Natural killer cell treated with Interleukin-12 subunit alpha and Interleukin-12 subunit beta and Interleukin-15 and Interleukin-18, amount 100 ng/mL, for 72 hours (primary cell): ENCODE measurements at places on chromosomes 4 and X. TPM values are rescaled to one million over a fixed set of nuclear protein-coding genes. Genes with fewer than 3 reads are reported as not detected.

DNA sequence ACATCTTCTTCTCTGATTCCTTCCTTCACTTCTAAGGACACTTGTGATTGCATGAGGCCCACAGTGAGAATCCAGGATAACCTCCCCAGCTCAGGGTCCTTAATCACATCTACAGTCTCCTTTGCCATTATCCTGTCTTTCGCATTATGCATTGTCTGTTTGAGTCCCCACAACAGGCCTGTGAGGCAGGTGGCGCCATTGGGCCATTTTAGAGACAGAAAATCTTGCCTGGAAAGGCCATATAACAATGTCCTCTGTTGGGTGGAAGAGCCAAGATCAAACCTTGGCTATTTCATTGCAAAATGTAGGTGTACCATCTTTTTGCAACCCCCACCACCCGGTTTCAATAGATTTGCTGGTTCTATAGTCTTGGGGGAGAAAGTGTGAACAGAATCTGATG, 11.8 kb upstream of the DCUN1D4 start:
- H3K36me3 ChIP-seq, result no peaks in the 10 kb centered on the region
- H3K27ac ChIP-seq, result no peak overlapping the region
- peaks cover 32% of the 10 kb centered on the region for H3K27me3 ChIP-seq
- no peak for DNase-seq
- no peak overlapping the region for H3K4me3 ChIP-seq

LPAR4 gene
- not detected for total RNA-seq

GRCh38 chr4:83320548-83320947, 14.1 kb downstream of the HPSE start:
- peaks cover 10% of the 10 kb centered on the region for H3K27me3 ChIP-seq
- H3K4me1 ChIP-seq, result peaks cover 8% of the 10 kb centered on the region
- DNase-seq, result peak; percentile 78
- peak overlapping the region; percentile 77 for H3K27ac ChIP-seq
- H3K4me3 ChIP-seq, result peak overlapping the region; percentile 62
- H3K36me3 ChIP-seq, result no peaks in the 10 kb centered on the region

GRCh38 chr4:128163177-128164117, 102.3 kb downstream of the LARP1B start:
- H3K27ac ChIP-seq, result no peak overlapping the region
- H3K4me3 ChIP-seq, result no peak overlapping the region
- no peak for DNase-seq
- no peaks in the 10 kb centered on the region for H3K27me3 ChIP-seq

NPNT gene
- total RNA-seq, result not detected

- H3K27ac ChIP-seq, result peak overlapping the region; percentile 82
- no peaks in the 10 kb centered on the region for H3K27me3 ChIP-seq
- no peak for DNase-seq
- H3K4me3 ChIP-seq, result peak overlapping the region; percentile 73
Observed at GRCh38 chr4:26299254-26299882, 21.4 kb upstream of the RBPJ start.

DCAF4L1 gene
- 0.90 TPM for total RNA-seq

ZBTB33 gene
- total RNA-seq, result 11.2 TPM

GRCh38 chrX:10904220-10904619, 206.9 kb upstream of the HCCS start:
- no peak overlapping the region for H3K4me3 ChIP-seq
- no peaks in the 10 kb centered on the region for H3K36me3 ChIP-seq

MUC7 gene
- not detected for total RNA-seq

DNA sequence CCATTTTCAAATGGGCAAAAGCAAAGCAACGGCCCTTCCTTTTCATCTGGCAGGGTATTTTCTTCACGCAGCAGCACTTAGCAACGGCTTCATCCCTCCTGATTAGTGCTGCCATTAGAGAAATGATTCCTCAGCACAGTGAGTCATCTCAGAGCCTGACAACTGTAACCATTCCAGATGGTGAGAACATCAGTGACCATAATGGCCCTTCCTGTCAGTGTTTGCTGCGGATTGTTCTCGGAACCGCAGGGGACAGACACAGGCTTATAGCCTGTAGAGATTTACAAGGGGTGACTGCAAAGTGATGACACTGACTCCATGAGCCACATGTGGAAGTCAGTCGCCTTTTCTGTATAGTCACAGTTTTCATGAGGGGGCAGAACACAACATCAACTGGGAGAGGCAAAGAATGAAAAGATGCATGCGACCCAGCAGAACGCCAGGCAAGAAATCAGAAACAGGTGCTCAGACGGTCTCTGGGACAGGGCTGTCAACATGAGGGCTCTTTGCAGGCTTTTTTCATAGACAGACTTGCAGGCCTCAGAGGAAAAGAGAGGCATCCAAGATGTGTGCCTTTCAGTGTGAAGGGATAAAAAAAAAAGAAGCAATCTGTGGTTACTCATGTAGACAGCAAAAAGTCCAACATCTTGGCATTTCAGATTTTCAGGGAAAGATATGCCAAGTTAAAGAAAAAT, 69.9 kb upstream of the FBXW7 start:
- H3K27ac ChIP-seq, result no peak overlapping the region
- no peak overlapping the region for H3K4me3 ChIP-seq
- DNase-seq, result no peak
- peaks cover 9% of the 10 kb centered on the region for H3K27me3 ChIP-seq
- no peaks in the 10 kb centered on the region for H3K36me3 ChIP-seq

DNA sequence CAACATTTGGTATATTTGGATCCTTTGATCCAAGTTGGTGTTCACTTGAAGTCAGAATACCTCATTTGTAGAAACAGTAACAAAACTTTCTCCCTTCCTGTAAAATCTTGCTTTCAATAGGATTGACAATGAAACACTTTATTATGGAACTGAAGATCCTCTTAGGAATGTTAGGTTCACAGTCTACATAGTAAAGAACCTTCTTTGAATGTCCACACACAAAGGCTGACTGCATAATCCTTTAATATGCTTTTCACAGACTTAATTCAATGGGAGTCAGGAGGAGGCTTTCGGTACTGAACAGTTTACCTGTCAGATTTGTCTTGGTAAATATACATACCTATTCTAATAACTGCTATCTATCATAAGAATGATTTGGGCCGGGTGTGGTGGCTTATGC, 188.5 kb downstream of the SPRY1 start:
- no peak for DNase-seq
- peaks cover 15% of the 10 kb centered on the region for H3K36me3 ChIP-seq
- H3K4me3 ChIP-seq, result no peak overlapping the region
- peaks cover 20% of the 10 kb centered on the region for H3K4me1 ChIP-seq
- H3K27ac ChIP-seq, result no peak overlapping the region
- no peaks in the 10 kb centered on the region for H3K27me3 ChIP-seq

- H3K4me1 ChIP-seq, result no peaks in the 10 kb centered on the region
- H3K27ac ChIP-seq, result no peak overlapping the region
- no peaks in the 10 kb centered on the region for H3K36me3 ChIP-seq
- H3K27me3 ChIP-seq, result no peaks in the 10 kb centered on the region
- DNase-seq, result no peak
Observed at GRCh38 chr4:81627590-81627989, 155.9 kb upstream of the RASGEF1B start.

RNF128 gene
- not detected for total RNA-seq

- no peak overlapping the region for H3K27ac ChIP-seq
- no peak overlapping the region for H3K4me3 ChIP-seq
- no peak for DNase-seq
- H3K27me3 ChIP-seq, result no peaks in the 10 kb centered on the region
- H3K36me3 ChIP-seq, result no peaks in the 10 kb centered on the region
Observed at GRCh38 chr4:184349283-184350039, 124.9 kb downstream of the IRF2 start.

- no peak overlapping the region for H3K4me3 ChIP-seq
- H3K36me3 ChIP-seq, result no peaks in the 10 kb centered on the region
- H3K4me1 ChIP-seq, result no peaks in the 10 kb centered on the region
- H3K27me3 ChIP-seq, result no peaks in the 10 kb centered on the region
- no peak overlapping the region for H3K27ac ChIP-seq
Observed at GRCh38 chrX:73855546-73855945, 292.5 kb downstream of the CHIC1 start.

REPS2 gene
- total RNA-seq, result 0.20 TPM

GRCh38 chrX:84336646-84337045, 148.6 kb upstream of the RPS6KA6 start:
- H3K4me1 ChIP-seq, result no peaks in the 10 kb centered on the region
- H3K36me3 ChIP-seq, result no peaks in the 10 kb centered on the region
- H3K27me3 ChIP-seq, result no peaks in the 10 kb centered on the region
- H3K27ac ChIP-seq, result no peak overlapping the region
- H3K4me3 ChIP-seq, result no peak overlapping the region

- H3K27me3 ChIP-seq, result peaks cover 38% of the 10 kb centered on the region
- no peak overlapping the region for H3K4me3 ChIP-seq
- no peaks in the 10 kb centered on the region for H3K36me3 ChIP-seq
- no peak overlapping the region for H3K27ac ChIP-seq
Observed at GRCh38 chr4:110396963-110397362, 79.0 kb upstream of the ENPEP start.

POF1B gene
- total RNA-seq, result not detected

DNA sequence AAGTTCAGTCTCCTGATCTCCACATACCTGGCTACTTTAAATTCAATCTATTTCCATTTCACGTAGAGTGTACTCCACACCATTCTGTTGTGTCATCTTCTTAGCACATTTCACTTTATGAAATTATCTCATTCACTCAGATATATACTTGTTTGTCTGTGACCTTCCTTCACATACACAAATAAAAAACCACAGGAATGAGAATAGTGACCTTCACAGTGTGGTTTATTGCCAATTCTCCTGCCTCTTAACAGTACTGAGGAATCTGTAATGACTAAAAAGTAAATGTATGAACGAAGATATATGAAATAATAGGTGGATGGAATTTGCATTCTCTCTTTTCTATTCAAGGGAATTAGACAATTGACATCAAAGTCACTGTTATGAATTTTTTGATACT, 183.9 kb upstream of the PCDH7 start:
- H3K36me3 ChIP-seq, result no peaks in the 10 kb centered on the region
- H3K4me1 ChIP-seq, result no peaks in the 10 kb centered on the region
- no peak overlapping the region for H3K27ac ChIP-seq
- no peaks in the 10 kb centered on the region for H3K27me3 ChIP-seq
- no peak for DNase-seq

GRCh38 chr4:186039697-186040096, 29.3 kb upstream of the TLR3 start:
- H3K36me3 ChIP-seq, result no peaks in the 10 kb centered on the region
- H3K4me1 ChIP-seq, result peaks cover 6% of the 10 kb centered on the region
- peaks cover 36% of the 10 kb centered on the region for H3K27me3 ChIP-seq
- H3K27ac ChIP-seq, result no peak overlapping the region

- no peaks in the 10 kb centered on the region for H3K27me3 ChIP-seq
- no peaks in the 10 kb centered on the region for H3K36me3 ChIP-seq
- H3K4me3 ChIP-seq, result peak within 1 kb of the TSS; percentile 85
- peak; percentile 65 for DNase-seq
- peak within 1 kb of the TSS; percentile 46 for H3K27ac ChIP-seq
Observed at GRCh38 chrX:107205770-107206696, at the start of the genes DNAAF6 and NUP62CL. TSS of gene DNAAF6 (plus strand) at chrX:107206611. CDS start at chrX:107212876, 6,265 bp downstream. TSS of gene NUP62CL (minus strand) at chrX:107206433. CDS start at chrX:107175146, 31,287 bp downstream.

GRCh38 chrX:103356858-103357257, 552 bp downstream of the TCEAL9 start:
- peaks cover 8% of the 10 kb centered on the region for H3K27me3 ChIP-seq
- peak overlapping the region; percentile 72 for H3K4me3 ChIP-seq
- no peak overlapping the region for H3K27ac ChIP-seq
- H3K36me3 ChIP-seq, result no peaks in the 10 kb centered on the region
